ENCODE measurements at places on chromosomes 4 and X. TPM values are rescaled to one million over a fixed set of nuclear protein-coding genes. Genes with fewer than 3 reads are reported as not detected.

DNA sequence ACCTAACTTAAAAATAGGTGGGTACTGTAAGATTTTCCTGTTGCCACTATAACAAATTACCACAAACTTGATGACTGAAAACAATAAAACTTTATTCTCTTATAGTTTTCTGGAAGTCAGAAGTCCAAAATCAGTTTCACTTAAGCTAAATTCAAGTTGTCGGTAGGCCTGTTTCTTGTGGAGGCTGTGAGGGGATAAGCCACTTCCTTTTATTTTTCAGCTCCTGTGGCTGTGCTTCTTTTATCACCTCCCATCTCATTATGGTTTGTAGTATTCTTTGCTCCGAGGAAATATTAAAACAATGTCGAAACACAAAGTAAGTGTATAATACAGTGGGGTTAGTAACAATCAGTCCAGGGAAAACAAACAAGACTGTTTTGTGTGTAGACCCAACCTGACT, 610.5 kb upstream of the TECRL start:
- no peak for DNase-seq

- no peak for DNase-seq
Observed at GRCh38 chrX:148784856-148785255, 284.4 kb downstream of the AFF2 start.

The TMEM255A gene
- total RNA-seq: 1.00 TPM

The DAPP1 gene
- total RNA-seq: 4.9 TPM
